NCI-H1694 (cell line): ENCODE measurements at places on chromosomes 4 and X.

GRCh38 chr4:153485359-153485758 is 19.2 kb downstream of the TMEM131L start:
- DNase-seq, result no peak

DNA sequence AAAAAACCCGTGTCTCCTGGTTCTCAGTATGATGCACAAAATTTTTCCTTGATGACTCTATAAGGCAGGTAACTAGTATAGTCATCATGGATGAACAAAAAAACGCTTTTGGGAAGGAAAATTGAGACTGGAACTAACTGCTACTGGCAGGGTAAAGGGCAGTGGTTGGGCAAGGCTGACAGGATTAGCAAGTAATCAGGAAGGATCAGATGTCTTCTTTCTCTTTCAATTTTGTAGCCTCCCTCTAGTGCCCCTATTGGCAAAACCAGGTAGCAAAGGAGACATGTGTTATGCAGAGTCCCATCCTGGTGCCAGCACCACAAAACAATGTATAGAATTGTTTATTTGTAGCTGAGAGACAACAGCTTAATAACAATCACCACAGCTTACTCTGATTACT is 12.8 kb upstream of the SLITRK4 start:
- peak; percentile 6 for DNase-seq

GRCh38 chrX:152958047-152958446 is 35.9 kb downstream of the PNMA5 start:
- DNase-seq, result no peak

DNA sequence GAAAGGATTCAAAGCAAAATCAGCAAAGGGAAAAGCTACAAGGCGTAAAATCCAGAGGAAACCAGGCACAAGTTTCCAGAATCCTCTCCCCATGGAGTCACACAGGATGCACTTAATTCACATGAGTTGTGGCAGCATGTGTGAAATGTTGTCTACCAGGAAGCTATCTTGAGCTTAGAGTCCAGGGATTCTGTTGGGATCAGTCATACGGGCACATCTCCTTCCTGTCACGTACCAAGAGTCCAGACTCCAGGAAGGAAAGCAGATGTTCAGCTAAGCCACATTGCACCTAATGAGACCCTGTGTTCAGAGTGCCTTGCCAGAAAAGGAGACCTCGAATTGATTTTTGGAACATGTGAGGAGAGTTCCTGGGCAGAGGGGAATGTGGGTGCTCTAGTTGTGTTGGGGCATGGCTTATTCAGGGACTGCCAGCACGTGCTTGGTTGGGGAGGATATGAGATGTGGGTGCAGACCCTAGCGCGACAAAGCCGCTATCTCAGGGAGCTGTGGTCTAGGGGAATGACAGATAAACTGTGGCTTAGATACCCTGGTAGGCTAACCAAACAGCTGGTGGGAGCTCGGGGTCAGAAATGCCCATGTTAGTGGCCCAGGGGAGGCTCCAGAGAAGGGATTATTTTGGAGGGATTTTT is 70.0 kb downstream of the EVC start:
- no peak for DNase-seq

GRCh38 chrX:42398967-42399631 is 378.9 kb downstream of the PPP1R2C start:
- no peak for DNase-seq

- no peak for DNase-seq
Measured at GRCh38 chr4:176939445-176939844, 146.7 kb upstream of the VEGFC start.

DNA sequence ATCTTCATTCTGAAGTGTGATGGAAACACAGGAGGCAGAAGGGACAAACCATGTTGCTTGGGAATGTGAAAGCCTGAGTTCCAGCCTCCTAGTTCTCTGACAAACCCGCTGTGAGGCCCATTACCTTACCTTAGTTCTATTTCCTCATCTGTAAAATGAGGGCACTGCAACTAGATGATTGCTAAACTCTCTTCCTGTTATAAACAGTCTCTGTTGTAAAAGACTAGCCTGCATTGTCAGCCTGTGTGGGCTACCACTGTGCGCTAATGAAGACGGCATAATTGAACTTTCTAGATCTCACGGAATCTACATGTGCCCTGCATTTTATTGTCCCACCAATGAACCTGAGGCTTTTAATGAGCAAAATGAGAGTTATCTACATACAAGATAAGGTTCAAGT is 147.2 kb downstream of the AFF2 start:
- DNase-seq, result no peak

GRCh38 chrX:34563804-34564203 is 93.3 kb downstream of the TMEM47 start:
- DNase-seq, result no peak

- DNase-seq, result peak; percentile 12
Measured at GRCh38 chrX:71178908-71179307, 34.3 kb downstream of the NLGN3 start.

- no peak for DNase-seq
Measured at GRCh38 chr4:32841217-32841616, 2121.0 kb downstream of the PCDH7 start.

DNA sequence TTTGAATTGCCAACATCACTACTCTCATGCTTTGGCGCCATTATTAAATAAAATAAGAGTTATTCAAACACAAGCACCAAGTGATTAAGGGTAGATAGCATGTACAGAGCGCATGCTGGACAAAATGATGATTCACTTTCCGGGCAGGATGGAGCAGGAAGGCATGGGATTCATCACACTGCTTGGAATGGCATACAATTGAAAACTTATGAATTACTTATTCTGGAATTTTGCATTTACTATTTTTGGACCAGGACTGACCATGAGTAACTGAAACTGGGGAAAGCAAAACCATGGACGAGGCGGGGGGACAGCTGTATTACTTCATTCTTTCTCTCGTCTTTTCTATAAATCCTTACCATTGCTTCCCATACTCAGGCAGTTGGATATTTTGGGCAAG is 28.5 kb upstream of the FGF5 start:
- DNase-seq, result no peak

DNA sequence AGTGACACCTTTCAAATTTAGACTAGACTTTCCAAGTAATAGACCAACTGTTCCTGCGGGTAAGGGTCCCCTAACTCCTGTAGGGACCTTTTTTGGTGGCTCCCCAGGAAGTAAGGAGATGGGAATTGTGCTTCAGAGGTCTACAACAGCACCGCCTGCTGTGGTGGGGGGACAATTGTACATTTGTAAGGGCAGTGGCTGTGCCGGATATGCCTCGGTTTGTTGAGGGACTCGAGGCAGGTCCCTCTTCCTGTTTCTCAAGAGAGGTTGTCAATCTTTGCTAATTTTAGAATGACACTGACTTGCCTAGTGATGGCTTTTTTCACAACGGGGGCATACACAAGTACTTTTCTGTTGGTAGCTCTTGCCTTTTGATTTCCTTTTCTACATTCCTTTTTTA is 15.5 kb upstream of the HSD17B11 start:
- DNase-seq, result no peak

GRCh38 chrX:3548765-3549391 is 164.6 kb downstream of the PRKX start:
- DNase-seq, result peak; percentile 32

GRCh38 chr4:95155759-95156451 is 392.9 kb downstream of the UNC5C start:
- DNase-seq, result peak; percentile 6

DNA sequence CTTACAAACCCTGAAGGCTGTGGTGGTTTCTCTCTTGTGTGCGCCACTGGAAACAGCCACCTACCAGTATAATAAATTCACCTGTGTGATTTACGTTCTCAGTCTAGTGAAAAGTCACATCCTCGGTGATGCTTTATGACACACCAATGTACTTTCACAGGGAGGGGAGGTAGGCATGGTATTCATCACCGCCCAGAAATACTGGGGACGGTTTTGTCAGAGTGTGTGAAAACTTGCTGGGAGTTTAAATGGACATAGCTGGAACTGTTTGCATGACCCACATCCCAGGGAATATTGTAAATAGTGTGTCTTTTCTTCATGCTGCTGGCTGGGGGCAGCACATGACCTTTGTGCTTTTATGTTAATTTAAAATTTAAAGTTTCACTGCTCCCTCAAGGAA is 421.8 kb downstream of the MAPK10 start:
- DNase-seq, result no peak

GRCh38 chrX:153999359-154000037 is 20.2 kb downstream of the IRAK1 start:
- DNase-seq, result no peak

GRCh38 chr4:95388911-95389310 is 159.9 kb downstream of the UNC5C start:
- DNase-seq, result no peak

DNA sequence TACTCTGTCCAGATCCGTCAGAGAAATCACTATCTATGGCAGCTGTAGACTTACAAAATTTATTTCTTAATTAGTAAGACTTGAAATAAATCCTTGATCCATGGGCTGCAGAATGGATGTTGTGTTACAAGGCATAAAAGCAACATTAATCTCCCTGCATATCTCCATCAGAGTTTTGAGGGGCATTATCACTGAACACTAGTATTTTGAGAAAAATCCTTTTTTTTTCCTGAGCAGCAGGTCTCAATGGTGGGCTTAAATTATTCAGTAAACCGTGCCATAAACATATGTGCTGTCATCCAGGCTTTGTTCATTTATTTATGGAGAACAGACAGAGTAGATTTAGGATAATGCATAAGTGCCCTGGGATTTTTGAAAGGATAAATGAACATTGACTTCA is 457.9 kb upstream of the CTSO start:
- DNase-seq, result no peak
